ENCODE measurements at places on chromosomes 12 and 14.

DNA sequence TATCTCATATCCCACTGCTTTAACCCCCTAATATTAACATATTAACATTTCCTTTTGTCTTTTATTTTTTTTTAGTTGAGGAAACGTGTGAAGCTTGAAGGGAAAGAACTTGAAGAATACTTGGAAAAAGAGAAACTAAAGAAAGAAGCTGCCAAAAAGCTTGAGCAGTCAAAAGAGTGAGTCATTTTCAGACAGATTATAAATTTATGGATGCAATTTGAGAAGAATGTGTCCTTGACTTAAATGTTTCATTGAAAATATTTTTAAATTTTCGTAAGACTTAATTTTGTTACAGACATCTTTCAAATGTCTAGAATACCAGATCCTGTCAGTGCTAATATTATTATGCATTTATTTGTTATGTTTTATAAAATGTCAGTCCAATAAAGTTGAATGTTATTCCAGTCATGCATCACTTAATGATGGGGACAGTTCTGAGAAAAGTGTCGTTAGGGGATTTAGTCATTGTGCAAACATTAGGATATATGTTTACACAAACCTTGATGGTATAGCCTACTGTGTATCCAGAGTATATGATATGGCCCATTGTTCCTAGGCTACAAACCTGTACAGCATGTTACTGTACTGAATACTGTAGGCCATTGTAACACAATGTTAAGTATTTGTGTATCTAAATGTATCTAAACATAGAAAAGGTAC lies 32.6 kb downstream of the CPSF2 start:
- DNase-seq = no peak

- DNase-seq = no peak
Measured at GRCh38 chr12:110424237-110424636, 20.7 kb upstream of the ANAPC7 start.

GRCh38 chr14:41609704-41610183 lies 3.1 kb downstream of the LRFN5 start:
- DNase-seq = peak; percentile 64

DNA sequence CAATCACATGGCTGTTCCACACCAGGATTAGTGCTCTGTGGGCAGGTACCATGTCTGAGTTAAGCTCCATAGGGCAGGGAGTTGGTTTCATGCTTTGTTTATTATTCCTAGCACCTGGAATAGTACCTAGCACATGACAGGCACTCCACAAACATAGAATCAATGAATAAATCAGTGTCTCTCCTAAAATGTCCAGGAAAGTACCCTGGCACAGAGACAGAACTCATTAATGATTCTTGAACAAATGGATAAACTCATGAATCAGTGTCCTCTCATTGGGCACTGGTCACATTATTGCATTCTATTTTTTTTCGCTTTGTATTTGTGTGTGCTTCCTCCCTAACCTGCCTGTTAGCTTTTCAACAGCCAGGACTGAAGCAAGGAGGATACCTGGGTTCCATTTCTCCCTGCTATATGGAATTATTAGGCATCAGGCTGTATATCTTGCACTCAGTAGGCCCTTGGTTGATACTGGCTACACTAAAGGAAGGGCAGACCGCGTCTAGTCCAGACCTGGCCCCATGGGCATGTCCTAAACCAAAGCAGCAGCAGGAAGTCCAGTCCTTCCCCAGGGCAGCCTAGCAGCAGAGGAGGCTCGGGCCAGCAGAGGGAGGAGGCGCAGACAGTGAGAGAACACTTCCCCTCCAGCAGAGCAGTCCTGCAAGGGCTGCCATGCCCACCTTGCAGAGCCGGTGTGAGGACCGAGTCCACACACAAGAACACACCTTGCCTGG lies 18.4 kb downstream of the HDAC7 start:
- DNase-seq = no peak

DNA sequence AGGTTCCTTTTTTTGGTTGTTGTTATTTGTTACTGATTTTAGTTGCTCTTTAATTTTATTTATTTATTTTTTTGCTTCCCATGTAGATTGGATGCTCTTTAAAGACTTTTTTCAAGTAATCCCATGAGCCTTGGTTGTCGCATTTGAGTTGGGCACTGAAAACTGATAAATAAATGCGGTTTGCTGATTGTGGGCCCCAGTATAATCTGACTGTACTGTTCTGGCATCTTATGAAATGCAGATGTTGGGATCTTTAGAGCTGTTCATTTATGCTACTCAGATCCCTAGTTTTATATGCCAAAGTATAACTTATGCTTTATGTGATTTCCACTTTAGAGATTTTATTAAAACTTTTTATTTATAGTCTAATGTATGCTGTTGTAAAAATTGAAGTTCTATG lies 33.3 kb downstream of the WNK1 start:
- DNase-seq = no peak

DNA sequence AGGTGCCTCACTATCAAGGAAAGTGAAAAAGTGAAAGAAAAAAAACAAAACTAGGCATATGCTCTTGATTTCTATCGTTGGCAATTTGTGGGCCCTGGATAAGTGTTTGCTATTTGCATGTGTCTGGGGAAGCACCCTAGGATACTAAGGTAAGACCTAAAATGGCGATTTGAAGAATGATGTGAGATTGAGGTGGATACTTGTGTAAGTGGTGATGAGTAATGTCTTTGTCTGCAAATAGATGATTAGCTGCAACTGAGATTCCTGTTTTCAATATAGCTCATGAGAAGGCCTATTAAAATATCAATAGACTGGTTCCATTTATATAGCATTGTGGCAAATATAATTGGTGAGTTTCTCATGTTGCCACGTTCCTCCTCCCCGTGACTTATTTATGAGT lies 261.7 kb downstream of the NEDD1 start:
- no peak for DNase-seq

DNA sequence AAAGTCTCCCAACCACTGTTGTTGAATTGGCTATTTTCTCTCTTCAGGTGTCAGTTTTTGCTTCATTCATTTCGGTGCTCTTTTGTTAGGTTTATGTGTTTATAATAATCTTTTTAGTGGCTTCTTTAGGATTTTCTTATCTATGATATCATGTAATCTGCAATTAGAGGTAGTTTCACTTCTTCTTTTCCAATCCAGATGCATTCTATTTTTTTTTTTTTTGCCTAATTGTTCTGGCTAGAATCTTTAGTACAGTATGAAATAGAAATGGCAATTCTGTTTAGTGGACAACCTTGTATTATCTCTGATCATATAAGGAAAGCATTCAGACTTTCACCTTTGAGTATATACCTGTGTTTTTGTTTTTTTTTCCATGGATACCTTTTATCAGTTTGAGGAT lies 17.4 kb downstream of the CNOT2 start:
- no peak for DNase-seq

DNA sequence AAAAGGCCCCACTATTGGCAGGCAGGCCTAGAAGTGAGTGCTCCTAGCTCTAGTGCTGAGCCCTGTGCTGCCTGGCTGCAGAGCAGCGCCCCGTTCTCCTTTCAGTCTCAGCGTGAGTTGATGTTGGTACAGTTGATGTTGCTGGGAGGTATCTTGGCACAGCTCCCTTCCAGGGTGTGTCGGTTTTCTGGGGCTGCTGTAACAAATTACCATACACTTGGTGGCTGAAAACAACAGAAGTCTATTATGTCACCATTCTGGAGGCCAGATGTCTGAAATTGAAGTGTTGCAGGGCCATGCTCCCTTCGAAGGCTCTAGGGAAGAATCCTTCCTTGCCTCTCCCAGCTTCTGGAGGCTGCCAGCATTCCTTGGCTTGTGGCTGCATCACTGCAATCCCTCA lies 151.4 kb downstream of the TSPAN9 start:
- DNase-seq = no peak

- no peak for DNase-seq
Measured at GRCh38 chr14:99148131-99148530, 123.9 kb downstream of the BCL11B start.

DNA sequence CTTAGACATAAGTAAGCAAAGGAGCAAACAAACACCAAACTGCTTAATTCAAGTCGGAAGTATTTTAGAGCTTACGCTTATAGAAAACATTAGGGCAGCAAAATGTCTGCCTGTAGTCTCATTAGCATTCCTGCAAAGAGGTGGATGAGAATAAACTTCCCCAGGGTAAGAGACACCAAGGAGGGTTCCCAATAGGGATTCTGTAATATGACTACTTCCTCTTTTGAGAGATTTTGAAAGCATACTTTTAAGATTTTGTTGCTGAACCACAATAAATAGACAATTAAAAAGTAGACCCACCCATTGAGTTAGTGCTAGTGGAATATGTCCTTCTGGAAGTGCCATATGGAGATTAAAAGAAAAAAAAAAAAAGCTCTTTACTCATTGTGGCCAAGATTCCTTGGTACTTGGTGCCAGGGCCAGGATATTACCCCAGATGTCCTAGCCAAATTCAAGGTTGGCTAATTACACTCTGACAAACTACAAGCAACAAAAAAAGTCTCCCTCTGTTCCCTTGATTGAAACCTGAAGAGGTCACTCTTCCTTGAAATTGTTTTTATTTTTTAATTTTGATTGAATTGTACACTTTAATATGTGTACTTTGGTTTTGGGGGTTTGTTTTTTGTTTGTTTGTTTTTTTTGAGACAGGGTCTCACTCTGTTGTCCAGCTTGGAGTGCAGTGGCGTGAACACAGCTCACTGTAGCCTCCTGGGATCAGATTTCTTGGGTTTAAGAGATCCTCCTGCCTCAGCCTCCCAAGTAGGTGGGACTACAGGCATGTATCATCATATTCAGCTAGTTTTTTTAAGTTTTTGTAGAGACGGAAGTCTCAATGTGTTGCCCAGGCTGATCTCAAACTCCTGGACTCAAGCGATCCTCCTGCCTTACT lies 8.7 kb downstream of the CLIP1 start:
- no peak for DNase-seq

DNA sequence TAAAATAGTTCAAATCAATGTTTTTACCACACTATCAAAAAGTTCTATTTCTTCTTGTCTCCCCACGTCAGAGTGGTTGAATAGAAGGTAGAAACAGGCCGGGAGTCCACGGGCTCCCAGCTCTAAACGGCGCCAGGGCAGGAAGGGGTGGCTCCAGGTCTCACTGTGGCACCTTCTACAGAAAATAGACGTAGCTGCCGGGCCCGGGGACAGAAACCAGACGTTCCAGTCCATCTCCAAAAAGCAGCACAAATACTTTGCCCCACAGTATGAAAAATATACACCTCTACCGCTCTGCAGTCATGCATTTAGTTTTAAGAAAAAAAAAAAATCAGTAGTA lies 30.9 kb downstream of the CCNK start:
- DNase-seq = no peak

DNA sequence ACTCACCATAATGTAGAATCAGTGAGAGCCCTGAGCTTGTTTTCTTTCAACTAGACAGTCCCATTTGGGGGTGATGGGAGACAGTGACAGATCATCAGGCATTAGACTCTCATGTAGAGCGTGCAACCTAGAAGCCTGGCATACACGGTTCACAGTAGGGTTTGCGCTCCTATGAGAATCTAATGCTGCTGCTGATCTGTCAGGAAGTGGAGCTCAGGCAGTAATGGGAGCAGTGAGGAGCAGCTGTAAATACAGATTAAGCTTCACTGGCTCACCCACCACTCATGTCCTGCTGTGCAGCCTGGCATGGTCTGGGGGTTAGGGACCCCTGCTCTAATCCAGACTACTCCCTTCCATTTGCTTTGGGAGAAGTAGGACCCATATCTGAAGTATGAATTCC lies 55.6 kb downstream of the FNTB start:
- DNase-seq = no peak

- no peak for DNase-seq
Measured at GRCh38 chr12:14913381-14913781, 25.0 kb downstream of the ERP27 start.

GRCh38 chr12:91577586-91578539 lies 395.2 kb upstream of the DCN start:
- peak; percentile 10 for DNase-seq

DNA sequence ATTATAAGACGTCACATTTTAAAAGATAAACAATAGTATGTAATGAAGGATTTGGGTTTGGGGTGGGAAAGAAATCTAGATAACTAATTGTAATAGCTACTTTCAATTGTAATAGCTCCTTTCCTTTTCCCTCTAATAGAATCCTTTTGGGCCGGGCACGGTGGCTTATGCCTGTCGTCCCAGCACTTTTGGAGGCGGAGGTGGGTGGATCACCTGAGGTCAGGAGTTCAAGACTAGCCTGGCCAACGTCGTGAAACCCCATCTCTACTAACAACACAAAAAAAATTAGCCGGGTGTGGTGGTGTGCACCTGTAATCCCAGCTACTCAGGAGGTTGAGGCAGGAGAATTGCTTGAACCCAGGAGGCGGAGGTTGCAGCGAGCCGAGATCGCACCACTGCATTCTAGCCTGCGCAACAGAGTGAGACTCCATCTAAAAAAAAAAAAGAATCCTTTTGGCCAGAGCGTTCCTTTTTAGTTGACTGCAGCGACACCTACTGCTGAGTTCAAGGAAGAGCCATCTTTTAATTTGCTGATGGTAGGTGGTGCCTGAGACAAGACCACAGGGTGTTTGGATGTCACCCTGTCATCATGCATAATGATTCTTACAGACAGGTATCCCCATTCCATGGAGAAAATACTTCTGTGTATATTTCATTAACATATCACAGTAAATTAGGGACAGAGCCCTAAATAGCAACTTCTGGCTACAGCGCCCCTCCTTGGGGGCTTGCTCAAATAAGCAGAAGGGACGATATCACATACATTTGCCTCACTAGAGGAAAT lies 79.5 kb downstream of the ARMH4 start:
- peak; percentile 70 for DNase-seq

GRCh38 chr14:32513571-32514009 lies 184.5 kb downstream of the AKAP6 start:
- no peak for DNase-seq

- DNase-seq = no peak
Measured at GRCh38 chr12:46380022-46380796, 7.6 kb upstream of the SLC38A2 start.

DNA sequence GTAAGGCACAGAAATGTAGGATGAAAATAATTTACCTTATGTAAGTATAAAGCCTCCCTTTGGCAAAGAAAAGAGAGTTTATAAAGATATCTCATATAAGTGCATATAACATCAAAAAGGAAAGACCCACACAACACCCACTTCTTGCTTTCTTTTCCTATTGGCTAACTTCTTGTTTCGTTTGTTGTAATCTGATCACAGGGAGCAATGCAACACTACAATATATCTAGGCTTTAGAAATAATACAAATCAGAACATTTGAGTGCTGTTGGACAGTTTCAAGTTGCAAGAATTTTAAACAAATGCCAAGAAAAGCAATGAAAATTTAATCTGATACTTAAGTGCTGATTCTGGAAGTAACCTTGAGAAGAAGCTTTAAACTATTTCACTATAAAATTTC lies 1.3 kb downstream of the FGD6 start:
- no peak for DNase-seq

DNA sequence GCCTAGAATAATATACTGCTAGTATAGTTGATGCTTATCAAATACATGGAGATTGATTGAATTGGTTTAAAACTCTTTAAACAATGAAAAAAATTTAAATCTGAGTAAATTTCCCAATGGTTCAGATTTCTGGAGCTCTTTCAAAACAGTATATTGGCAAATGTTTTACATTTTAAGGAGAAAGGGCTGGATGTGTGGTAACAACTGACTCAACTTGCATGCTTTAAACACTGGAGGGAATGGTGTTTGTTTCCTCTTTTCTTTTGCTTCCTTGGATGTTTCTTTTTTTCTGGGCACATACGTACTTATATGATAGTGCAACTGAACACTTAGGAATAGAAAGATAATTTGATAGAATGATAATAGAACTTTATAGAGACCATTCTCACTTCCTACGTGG lies 73.8 kb upstream of the RFX4 start:
- no peak for DNase-seq

GRCh38 chr12:109343677-109344076 lies 4.0 kb upstream of the MYO1H start:
- DNase-seq = no peak

GRCh38 chr12:31533470-31533869 lies 57.5 kb downstream of the DENND5B start:
- no peak for DNase-seq
